ENCODE measurements at places on chromosomes 16 and 17. TPM values are rescaled to one million over a fixed set of nuclear protein-coding genes. Genes with fewer than 3 reads are reported as not detected.

- peak; percentile 32 for DNase-seq
Measured at GRCh38 chr17:21375757-21376080, 438 bp upstream of the KCNJ12 start.

The CUEDC1 gene
- polyA plus RNA-seq, result 37.2 TPM

- DNase-seq, result no peak
Measured at GRCh38 chr17:50056961-50057330, 1.0 kb downstream of the ITGA3 start.

DNA sequence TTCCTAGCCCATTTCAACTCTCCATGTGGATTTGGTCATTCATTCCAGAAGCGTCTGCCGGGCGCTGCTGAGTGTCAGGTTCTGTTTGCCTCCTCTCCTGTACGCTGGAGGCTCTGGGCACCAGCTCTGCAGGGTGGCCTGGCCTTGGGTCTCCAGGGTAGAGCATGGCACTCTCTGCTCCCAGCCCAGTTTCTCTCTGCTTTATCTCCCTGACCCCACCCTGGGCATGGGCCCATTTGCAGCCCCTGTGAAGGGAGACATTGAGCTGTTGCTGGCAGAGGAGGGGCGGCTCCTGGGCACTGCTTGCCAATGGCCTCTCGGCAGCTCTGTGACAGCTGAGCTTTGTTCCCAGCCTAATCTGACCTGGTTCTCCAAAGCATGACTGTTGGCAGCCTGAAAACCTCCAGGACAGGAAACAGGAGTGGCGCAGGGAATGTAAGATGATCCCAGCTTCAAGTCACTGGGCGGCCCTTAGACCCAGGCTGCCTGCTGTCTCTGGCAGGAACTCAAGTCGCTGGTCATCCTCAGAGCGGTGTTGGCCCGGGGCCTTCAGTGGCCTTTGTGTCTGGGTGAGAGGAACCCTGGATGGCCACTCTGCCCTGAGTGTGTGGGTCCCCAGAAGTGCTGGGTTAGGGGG, 146.8 kb downstream of the SEC14L1 start:
- no peak for DNase-seq

GRCh38 chr17:6526362-6527152, 29.8 kb downstream of the PITPNM3 start:
- no peak for DNase-seq

DNA sequence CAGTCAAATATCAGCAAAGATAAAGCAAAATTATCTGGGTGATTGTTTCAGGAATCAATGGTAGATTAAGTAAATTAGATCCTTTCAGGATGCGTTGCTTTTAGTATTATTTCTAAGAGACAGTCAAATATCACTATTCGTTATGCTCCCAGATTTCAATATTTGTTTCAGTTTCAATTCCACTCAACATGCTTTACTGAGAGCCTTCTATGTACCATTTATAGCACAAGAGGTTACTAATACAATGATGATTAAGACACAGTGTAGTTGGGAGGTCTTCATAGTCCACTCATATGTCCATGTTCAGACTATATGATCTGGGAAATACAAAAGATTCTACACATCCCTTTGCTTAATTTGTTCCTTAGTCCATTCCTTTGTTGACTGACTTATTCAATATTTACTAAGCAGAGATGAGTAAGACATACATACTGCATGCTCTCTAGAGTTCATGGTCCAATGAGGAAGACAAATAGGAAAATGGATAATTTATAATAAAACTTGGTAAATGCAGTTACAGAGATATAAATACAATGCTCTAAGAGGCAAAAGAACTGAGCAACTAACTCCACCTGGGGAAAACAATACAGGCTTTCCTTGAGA, 88.2 kb upstream of the NOG start:
- DNase-seq, result no peak

The ALG1 gene
- 19.0 TPM for polyA plus RNA-seq

The TMED6 gene
- polyA plus RNA-seq, result 4.4 TPM

All from right lung (tissue), 10 donors.